ENCODE measurements at places on chromosomes 2 and 18.

- no peak for DNase-seq
Observed at GRCh38 chr2:120817136-120817955, 81.7 kb downstream of the GLI2 start.

DNA sequence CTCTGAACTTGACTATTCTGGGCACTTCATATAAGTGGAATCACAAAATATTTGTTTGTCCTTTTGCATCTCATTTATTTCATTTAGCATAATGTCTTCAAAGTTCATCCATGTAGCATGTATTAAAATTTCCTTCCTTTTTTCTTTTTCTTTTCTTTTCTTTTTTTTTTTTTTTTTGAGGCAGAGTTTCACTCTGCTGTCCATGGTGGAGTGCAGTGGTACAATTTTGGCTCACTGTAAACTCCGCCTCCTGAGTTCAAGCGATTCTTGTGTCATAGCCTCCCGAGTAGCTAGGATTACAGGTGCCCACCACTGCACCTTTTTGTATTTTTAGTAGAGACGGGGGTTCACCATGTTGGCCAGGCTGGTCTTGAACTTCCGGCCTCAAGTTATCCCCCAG lies 11.9 kb downstream of the ATP8B1 start:
- DNase-seq, result no peak

DNA sequence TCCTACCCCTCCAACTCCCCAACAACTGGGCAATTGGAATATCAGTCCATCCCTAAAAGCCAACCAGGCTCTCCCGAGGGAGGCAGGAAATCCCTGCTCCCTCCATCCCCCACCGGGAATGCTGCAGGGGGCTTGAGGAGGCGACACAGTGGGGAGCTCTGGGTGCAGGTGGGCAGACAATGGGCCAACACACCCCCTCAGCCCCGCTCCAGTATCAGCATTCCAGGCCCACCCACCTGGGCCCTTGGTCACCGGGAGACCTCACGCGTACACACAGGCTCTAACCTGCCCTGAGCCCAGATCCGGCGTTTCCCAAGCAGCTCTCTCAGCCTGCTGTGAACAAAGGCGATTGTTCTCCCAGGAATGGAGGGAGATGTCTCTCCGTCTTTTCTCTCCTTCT lies 37.6 kb upstream of the FZD7 start:
- DNase-seq, result no peak

DNA sequence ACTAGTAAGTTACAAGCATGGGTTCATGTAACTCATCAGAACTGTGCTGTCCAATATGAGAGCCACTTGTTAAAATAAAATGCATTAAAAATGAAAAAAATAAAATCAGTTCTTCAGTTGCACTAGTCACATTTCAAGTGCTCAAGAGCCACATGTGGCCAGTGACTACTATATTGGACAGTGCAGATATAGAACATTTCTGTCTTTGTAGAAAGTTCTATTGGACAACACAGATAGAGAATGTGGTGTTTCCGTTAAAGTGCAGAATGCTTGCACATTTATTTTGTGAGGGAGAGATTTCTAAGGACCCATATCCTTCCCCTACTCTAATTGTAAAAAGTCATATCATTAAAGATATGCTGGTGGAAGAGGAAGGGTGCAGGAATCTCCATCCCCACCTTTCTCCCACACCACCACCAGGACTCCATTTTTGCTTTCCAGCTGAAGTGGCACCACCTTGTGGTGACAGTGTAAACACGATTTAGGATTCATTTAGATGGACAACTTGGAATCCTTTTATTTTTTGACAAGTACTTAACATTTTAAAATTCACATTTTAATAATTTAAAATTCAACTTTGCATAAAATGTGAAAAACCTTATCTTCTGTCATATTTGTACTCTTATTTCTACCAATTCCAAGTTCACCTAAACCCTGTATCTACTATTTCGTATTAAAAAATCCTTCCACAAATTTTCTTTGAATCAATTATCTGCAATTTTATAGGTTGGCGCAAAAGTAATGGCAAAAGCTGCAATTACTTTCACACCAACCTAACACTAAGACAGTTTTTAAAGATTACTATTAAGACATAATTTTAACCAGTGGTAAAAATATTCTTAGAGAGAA lies 9.4 kb upstream of the CD302 start:
- DNase-seq, result no peak

DNA sequence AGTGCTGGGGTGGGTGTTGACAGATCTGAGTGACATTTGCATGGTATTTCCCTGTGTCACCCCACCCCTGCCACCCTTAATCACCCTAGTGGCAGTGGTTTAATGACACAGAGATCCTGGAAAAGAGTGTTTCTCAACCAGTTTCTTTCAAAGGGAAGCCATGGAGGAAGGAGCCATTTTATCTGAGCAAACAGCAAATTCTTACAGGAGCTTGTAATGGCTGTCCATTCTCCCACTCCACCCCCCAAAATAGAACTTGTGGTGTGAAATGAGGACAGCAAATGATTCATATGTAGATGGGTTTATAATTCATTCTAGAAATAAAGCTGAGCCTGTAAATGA lies 51.5 kb downstream of the CDC42EP3 start:
- no peak for DNase-seq

- DNase-seq, result no peak
Observed at GRCh38 chr2:128279009-128279408, 39.7 kb downstream of the HS6ST1 start.

GRCh38 chr18:79187532-79188277 lies 118.5 kb downstream of the ATP9B start:
- DNase-seq, result no peak

- DNase-seq, result no peak
Observed at GRCh38 chr2:79114797-79115494, 5.3 kb upstream of the REG1A start.

GRCh38 chr18:7567474-7568425 lies 634 bp downstream of the PTPRM start:
- no peak for DNase-seq

GRCh38 chr2:235940330-235940729 lies 227.9 kb downstream of the GBX2 start:
- DNase-seq, result peak; percentile 86

GRCh38 chr2:185738679-185739472 lies at the start of gene FSIP2:
TSS of gene FSIP2 (plus strand) at chr2:185738804. CDS start at chr2:185738895, 91 bp downstream.
- no peak for DNase-seq

- no peak for DNase-seq
Observed at GRCh38 chr2:72963423-72964145, 46.3 kb downstream of the EMX1 start.

DNA sequence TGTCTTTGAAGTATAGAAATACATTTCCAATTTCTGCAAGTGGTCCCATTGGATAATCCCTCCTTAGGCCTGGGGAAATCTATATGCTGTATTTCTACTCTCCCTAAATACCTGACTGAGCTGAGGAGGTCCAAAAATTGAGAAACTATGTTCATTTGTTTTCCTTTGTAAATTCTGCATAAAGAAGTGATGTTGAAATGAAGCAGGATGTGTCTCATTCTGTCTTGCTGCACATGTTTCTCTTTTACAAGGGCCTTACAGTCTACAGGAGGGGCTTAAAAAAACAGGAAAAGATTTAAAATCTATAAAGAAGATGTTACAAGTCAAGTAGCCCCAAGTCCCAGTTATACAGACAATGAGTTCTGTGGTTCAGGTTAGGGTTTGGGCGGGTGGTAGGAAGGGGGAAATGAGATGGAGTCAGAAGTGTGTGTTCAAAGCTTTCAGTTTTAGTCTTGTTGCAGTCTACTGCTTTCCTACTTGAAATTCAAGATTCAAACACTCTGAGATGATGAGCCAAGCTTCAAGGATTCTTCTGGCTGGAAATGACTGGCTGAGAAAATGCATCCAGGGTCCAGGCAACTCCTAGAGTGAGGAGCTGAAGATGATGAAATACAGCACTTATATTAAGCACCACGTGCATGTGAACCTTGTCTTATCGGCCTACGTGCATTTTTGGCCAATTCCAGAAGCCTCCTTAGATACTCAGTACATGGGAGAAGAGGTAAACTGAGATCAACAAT lies 146.3 kb upstream of the CELF4 start:
- no peak for DNase-seq

GRCh38 chr2:145166731-145167302 lies 646.9 kb upstream of the ZEB2 start:
- DNase-seq, result no peak

DNA sequence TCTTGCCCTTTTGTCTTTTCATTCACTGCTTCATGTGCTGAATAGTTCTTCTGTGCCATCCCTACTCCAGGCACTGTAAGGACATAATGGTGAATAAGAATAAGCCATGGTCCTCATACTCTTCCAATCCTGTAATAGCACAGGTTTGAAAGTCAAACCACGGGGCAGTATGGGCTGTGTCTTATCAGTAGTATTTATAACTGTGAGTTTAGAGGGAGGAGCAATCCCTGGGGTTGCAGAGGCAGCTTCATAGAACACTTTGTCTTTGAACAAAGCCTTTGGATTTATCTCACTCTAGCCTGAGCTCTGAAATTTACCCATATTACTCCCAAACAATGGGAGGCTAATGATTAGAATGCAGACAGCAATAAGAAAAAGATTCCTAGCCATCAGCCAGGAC lies 30.2 kb upstream of the ALK start:
- no peak for DNase-seq

DNA sequence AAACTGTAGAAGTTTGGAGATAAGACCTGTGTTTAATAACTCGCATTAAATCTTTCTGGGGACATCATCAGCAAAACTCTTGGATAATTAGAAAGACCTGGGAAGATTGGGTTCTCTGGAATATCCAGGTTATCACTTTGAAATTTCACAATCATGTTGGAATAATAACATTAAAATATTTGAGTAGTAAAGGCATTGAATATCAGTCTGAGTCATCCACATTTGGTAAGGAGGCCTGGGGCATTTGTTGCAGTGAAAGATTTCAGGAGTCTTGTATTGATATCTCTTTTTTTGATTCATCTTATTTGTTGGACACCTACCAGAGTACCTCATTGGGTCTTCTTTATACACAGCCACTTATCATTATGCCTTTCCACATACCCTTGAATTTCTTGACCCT lies 95.9 kb downstream of the EPB41L5 start:
- no peak for DNase-seq

DNA sequence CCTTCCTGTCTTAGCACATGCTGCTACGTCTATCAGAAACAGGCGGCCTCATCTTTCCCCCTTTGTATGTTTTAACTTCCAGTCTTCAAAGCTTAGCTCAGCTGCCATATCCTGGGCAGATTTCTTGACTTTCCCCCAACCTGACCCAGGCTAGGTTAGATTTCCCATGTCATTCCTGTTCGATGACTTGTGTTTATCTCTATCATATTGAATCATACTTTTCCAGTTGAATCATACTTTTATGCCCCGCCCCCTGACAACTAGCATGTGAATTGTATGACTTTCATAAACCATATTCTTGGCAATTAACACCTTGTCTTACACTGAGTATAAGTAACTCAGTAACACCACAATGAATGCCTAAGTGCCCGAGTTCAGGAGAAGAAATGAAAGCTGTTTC lies 128.3 kb downstream of the CYRIA start:
- DNase-seq, result no peak

- DNase-seq, result no peak
Observed at GRCh38 chr2:186256540-186256939, 229.5 kb upstream of the ZC3H15 start.

- no peak for DNase-seq
Observed at GRCh38 chr18:43279015-43279744, 1.9 kb upstream of the SYT4 start.

GRCh38 chr2:28117104-28117596 lies 226.6 kb downstream of the BABAM2 start:
- no peak for DNase-seq

DNA sequence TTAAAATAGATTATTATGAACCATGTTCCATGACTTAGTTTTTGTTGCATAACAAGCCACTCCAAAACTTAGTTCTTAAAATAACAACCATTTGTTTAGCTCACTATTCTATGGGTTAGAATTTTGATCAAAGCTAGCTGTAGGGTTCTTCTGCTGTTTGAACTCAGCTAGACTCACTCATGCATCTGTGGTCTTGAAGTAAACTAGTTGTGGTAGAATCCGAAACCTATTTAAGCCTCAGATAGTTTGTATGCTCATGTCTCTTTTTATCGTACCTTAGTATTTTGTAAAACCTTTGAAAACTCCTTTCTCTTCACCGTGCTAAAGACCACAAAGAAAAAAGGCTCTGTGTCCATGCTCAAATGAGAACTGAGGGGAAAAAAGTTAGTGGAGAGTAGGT lies 166.6 kb downstream of the XIRP2 start:
- DNase-seq, result no peak

DNA sequence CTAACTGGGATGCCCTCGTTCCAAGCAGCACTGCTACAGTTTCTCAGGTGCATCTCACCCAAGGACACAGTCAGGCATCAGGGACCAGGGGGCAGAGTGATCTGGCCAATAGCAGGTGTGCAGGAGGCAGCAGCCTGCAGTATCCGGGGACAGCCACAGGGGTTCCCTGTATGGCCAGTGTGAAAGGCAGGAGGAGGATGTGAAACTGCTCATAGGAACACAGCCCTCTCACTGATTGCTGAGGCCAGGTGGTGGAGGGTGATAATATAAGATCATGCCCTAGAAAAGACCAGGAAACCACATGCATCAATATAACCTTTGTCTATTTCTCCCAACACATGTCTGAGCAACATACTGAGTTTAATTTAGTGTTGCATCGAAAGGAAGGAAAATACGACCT lies 112.7 kb upstream of the TACR1 start:
- DNase-seq, result no peak

DNA sequence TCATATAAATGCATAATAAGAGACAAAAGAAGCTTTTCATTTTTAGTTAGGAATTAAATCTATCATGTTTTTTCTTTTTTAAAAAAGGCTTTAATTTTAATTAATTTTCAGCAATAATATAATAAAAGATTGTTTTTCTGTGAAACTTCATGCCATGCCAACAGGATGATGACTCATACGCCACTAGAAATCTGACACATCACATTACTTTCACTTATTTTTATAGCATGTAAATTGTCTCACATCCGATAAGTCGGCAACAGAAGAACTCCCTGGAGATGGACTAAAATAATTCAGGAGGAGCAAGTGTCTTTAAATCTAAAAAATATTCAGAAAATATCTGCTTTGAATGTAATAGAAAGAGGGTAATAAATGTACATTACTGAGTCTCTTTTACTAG lies 1024.2 kb upstream of the ACVR2A start:
- no peak for DNase-seq

GRCh38 chr2:150997702-150998440 lies 263.8 kb downstream of the RBM43 start:
- no peak for DNase-seq

GRCh38 chr18:26655525-26656430 lies 107.4 kb upstream of the KCTD1 start:
- DNase-seq, result no peak

- no peak for DNase-seq
Observed at GRCh38 chr2:127771756-127772155, 39.2 kb downstream of the WDR33 start.

GRCh38 chr2:195672674-195673073 lies 15.6 kb downstream of the SLC39A10 start:
- no peak for DNase-seq
